ENCODE measurements at places on chromosomes 16 and 17. TPM values are rescaled to one million over a fixed set of nuclear protein-coding genes. Genes with fewer than 3 reads are reported as not detected.
A peak's percentile ranks its signal among the peaks of the same experiment; 100 is the strongest.

- peak; percentile 95 for DNase-seq
Observed at GRCh38 chr17:60525685-60526514, at the start of gene APPBP2. Gene APPBP2 (minus strand): TSS chr17:60526242. CDS start chr17:60525931, 311 bp downstream.

- no peak for DNase-seq
Observed at GRCh38 chr16:54006693-54007092, 279.9 kb downstream of the IRX3 start.

DNA sequence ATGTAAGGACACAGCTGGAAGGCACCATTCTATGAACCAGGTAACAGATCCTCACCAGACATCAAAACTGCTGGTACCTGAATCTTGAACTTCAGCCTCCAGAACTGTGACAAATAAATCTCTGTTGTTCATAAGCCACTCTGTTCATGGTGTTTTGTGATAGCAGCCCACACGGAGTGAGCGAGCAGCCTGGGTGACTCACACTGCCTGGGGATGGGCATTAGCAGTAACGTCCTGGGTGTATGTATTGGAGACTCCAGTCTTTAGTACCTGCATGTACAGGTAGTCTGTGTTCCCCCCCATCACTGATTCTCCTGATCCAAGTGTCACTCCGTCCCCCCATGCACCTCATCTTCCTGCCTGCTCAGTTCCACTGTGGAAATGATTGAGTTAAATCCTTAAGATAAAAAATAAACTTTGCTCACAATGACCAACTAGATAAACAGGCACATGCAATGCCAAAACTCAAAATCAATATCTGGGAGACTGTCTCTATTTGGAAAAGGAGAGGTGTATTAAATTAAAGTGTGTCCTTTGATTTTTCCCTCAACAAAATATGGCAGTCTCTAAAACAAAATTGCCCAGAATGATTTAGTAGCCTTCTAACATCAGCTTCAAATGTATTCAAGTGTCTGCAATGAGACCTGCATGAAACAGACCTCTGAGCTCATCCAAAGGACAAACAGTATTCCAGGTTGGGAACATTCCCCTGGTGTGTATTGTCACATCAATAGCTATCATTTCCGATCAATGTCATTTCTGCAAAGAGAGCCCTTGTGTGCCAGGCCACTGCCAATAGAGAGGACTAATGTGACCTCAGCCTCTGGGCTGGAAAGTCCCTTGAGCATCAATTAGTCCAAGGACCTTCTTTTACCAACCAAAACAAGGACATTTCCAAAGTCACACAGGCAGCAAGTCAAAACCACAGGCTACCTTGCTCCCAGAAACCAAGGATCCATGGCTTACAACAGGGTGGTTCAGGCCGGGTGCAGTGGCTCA is 12.2 kb upstream of the VAT1L start:
- DNase-seq, result no peak

DNA sequence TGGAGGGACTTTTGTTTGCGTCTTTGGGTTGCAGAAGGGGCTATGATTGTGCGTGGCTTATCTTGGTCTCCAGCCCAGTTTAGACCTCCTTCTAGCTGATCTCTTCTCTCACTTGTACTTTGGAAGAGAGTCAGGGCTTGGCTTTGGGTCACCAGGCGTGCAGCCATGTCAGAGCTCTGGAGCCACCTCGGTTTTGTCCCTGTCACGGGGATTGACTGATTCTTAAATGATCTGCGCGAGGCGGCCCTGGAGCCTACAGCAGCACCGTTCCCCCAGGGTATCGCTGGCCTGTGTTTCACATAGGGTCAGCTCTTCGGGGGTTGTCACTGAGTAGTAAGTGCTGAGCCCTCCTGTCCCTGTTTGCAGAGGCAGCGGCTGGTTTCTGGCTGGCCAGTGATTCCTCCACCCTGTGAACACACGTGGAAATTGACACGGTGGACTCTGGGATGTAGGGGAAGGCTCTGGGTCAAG is 209.8 kb upstream of the CHMP6 start:
- no peak for DNase-seq

TMC5 gene
- polyA plus RNA-seq, result not detected

- DNase-seq, result no peak
Observed at GRCh38 chr17:57756951-57757350, 11.9 kb upstream of the CCDC182 start.

GRCh38 chr17:82445542-82445941 is 5.0 kb downstream of the CYBC1 start:
- peak; percentile 36 for DNase-seq

Measured in SK-N-SH (cell line).